Putamen (tissue), 1 donor: ENCODE measurements at places on chromosomes 7 and 10.

DNA sequence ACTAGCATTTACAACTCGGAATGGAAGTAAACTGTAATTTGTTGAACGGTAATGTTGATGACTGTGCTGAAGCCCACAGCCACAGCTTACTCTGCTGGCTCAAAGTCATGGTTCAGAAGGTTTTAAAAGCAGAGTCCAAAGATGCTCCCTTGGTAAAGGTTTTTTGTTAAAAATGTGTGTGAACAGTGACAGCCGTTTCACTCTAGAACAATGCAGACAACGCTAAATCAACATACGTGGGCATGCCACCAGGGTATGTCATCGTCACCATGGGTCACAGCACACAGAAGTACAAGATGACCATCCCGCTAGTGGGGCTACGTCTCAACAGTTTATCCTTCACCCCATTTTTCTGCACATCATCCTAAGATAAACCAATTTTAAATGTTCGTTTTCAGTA lies 106.5 kb upstream of the LANCL2 start:
- DNase-seq = no peak

DNA sequence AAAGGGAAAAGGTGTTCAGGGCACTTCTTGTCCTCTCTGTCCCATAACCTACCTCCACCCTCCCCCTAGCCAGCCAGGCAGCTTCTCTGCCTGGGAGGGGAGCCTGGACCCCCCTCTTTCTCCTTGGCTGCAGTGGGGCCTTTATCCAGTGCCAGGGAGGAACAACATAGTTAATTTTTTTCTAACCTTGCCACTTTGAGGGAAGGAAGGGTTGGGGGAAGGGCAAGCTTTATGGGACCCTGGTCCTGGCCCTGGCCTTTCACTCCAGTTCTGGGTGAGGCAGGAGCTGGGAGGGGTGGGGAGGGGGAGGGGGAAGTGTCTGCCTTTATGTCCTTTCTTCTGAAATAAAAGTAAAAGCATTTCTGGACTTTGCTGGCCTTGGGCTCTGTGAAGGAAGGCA lies 4.5 kb downstream of the VGF start:
- DNase-seq = no peak

- no peak for DNase-seq
Observed at GRCh38 chr7:44236333-44236728, 35.6 kb downstream of the YKT6 start.

DNA sequence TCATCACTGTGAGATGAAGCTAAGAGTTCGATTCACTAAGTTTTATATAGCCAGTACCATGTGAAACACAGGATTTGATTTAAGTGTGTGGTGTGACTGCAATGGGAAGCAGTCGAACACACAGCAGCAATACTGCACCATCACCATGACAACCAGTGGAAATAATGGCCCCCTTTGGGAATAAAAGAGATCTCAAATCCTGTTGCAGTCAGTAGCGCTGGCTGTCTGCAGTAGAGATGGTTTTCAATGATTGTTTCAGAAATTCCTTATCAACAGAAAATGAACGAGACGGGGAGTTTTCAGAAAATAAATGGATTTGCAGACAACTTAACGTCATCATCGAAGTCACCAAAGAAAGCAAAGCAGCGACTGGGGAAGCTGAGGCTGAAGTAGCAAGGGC lies 91.0 kb downstream of the PTPRE start:
- peak; percentile 65 for DNase-seq

GRCh38 chr10:132535065-132535651 lies 2.4 kb upstream of the INPP5A start:
- DNase-seq = no peak

DNA sequence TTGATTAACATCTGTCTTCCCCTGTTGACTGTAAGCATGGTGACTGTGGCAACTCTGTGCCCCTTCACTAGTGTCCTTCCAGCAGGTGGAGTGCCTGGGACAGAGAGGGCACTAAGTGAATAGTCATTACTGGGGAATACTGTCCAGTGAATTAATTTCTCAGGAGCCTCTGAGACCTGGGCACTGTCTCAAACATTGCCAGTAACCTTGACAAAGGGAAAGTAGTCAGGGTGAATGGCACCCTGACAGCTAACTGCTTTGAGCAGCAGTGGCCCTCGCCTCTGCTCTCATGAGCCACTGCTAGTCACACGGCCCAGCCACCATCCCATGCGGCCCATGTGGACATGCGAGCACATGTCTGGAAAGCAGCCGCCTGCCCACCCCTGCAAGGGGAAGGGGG lies 13.1 kb upstream of the GRB10 start:
- no peak for DNase-seq

DNA sequence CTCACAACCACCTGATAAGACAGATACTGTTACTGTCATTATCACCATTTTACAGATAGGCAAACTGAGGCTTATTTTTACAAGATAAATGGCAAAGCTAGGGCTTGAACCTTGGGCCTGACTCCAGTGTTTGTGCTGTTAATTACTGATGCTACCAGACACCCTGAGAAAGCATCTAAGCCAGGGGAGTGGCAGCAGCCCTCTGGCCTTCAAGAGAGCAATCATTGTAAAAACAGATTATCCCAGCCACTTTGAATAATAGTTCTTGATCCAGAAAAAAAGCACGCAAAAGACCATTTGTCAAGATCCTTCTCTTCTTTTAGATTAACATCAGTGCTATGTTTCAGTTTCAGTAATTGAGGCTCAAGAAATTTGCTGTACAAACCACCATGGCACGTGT lies 109.5 kb downstream of the PLCE1 start:
- no peak for DNase-seq

DNA sequence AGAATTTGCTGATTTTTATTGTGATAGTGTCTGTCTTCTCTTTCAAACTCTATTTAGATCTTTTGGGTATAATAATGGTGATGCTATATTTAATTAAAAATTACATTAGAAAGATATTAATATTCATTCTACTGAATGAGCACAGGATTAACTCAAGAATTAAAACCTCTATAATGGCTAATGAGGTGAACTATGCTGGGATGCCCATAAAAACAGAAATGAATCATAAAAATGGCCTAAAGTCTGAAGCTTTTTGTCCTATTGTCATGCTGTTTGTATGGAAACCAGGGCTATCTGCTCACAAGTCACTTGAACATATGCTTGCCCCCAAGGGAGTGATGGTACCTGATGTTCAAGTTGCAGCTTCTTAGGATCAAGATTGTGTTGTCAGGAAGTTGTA lies 76.2 kb upstream of the ICA1 start:
- DNase-seq = no peak

DNA sequence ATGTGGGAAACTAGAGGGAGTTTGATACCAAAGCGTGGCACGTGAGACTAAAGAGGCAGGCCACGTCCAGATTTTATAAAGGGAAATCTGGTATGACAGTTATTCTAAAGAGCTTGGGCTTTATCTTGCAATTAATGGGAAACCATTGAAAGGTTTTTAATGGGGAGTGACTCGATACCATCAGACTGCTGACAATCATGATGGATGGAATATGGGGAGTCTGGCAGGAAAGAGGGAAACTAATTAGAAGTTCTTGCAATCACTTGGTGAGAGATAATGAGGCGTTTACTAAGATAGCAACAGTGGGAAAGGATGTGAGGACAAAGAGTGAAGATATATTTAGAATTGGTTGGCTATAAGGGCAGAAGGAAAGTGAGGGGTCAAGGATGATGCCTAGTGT lies 94.0 kb downstream of the MBL2 start:
- DNase-seq = no peak

DNA sequence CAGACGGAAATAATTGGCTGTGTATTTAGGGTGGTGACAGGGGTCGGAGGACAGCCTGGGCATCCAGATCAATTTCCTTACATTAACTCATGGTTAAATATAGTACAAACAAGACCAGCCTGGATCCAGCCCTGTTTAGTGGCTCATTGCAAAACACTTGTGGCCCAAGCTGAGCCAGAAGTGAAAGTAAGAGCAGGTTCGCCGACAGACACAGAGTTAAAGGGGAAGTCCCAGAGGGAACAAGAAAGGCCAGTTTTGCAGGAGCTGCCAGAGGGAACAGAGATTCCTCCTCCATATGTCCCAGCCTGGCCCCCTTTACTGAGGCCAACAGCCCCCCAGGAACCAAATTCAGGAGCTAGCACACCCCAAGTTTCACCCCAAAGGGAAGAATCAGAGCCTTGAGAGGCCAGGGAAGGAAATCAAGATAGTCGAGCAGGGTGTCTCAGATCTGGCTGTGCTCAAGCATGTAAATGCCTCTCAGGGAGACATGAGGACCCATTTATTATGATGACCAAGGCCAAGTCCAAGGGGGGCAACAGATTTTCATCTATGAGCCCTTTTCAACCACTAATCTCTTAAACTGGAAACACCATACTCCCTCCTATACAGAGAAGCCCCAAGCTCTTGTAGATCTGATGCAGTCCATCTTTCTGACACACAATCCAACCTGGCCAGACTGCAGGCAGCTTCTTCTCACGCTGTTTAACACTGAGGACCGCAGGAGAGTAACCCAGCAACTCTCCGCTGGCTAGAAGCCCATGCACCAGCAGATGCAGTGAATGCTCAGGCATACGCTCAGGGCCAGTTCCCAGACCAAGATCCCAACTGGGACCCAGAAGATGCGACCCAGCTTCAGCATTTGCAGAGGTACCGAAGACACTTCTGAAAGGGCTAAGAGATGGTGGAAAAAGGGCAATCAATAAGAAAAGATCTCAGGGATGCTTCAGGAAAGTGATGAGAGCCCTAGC lies 15.9 kb upstream of the ADCK2 start:
- no peak for DNase-seq

DNA sequence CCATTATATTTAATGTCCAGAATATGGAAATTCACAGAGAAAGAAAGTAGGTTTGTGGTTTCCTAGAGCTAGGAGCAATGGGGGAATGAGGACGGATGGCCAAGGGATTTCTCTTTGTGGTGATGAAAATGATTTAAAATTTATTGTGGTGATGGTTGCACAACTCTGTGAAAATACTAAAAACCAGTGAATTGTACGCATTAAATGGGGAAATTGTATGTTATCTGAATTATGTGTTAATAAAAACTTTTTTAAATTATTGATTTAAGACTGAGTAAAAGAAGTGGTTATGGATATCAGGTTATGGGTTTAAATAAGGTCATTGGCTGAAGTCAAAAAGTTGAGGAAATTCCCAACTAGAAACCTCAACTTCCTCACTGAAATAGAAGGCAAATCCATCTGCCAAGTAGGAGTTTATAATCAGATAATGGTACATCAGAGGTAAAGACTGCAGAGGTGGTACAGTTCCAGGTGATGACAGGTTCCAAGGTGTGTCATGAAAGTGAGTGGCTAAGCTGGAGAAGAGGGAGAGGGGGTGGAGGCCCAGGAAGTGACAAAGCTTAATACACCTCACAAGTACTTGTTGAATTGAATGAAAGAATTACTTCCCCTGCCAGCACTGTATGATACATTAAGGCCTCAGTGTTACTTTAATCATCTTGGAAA lies 68.9 kb upstream of the CCDC71L start:
- no peak for DNase-seq

DNA sequence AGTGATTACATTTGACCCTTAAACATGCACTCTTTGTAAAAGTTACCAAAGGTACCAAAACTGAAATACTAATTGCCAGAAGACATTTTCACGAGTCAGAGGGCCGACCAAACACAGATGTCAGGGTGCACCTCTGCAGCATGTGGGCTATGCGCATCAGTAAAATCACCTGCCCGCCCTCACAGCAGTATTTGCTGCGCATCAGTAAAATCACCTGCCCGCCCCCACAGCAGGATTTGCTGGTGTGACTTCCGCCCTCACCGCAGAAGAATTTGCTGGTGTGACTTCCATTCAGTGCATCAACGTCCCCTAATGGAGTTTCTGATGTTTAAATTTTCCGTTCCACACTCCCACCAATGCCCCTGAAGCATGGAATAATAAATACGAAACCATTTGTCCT lies 202.9 kb downstream of the PTPRN2 start:
- DNase-seq = peak; percentile 34

DNA sequence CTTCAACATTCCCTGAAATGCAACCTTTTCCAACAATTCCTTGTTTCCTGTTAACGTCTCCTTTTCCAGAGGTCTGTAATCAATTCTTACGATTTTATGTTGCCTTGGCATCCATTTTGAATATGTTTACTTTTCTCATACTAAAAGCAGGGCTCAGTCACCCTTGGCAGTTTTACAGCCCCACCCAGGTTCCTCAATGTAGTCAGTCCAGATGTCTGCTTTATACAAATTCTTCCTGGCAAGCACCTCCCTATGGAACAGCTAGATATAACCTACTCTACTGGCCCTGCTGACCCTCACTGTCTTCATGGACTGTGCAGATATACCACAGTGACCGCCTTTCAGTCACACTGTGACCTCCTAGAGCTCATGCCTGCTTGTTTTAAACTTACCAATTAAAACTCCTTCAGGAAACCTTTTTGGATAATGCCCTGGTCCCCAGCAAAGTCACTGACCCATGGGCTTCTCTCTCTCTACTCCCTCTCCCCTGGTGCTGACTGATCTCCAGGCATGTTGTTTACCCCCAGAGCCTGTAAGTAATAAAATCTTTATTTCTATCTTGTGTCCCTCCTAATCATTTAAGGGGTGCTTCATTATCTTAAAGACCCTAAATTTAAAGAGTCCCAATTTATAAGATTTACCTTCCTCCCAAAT lies 147.1 kb upstream of the STEAP1 start:
- no peak for DNase-seq

- DNase-seq = no peak
Observed at GRCh38 chr7:44461387-44461786, 29.1 kb downstream of the NUDCD3 start.

DNA sequence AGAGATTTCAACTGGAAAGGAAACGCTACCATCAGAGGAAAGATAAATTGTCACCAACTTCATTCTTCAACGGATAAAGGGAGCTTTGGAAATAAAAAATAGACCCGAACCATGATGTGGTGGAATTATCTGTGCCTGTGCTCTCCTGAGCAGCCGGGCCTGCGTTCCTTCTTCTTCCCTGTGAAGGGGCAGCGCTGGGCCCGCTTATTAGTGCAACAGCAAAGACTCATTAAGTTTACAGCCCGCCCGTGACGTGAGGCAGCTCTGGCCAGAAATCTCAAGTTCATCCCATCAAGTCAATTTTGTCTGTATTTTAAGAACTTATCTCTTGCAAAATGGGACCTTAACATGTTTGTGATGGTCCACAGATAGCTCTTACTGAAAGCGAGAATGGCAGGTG lies 193.7 kb downstream of the ADARB2 start:
- DNase-seq = no peak

GRCh38 chr10:1762076-1762475 lies 24.8 kb upstream of the ADARB2 start:
- DNase-seq = no peak

GRCh38 chr10:43026039-43026973 lies 50.6 kb upstream of the RET start:
- no peak for DNase-seq

DNA sequence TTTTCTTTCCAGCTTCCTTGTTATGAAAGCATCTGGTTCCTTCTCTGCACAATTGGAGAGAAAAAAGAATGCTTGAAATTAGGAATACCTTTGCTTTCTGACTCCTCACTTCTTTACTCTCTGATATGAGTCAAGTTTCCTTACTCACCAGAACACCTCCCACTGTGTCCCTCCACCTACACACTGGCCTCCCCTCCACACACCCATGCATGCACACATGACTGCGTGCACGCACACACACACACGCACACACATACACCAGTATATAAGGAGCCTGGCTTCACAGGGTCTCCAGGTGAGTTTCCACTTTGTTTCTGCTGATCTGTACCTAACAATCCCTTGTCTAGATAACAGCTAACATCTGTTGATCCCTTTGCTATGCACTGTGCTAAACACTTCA lies 11.4 kb upstream of the PTER start:
- DNase-seq = no peak

- DNase-seq = no peak
Observed at GRCh38 chr7:96320442-96320841, 1.5 kb downstream of the SLC25A13 start.

- DNase-seq = peak; percentile 31
Observed at GRCh38 chr7:142323706-142324105, 65.8 kb upstream of the PRSS58 start.

GRCh38 chr7:1458683-1459511 lies at the start of gene MICALL2:
MICALL2 (minus strand) TSS chr7:1459470; CDS start chr7:1459326, 144 bp downstream.
- DNase-seq = no peak
